Ovary (tissue), 10 donors: ENCODE measurements at places on chromosomes 3 and 15. TPM values are rescaled to one million over a fixed set of nuclear protein-coding genes. Genes with fewer than 3 reads are reported as not detected.

The LSAMP gene
- 4.0 TPM for polyA plus RNA-seq

- DNase-seq, result no peak
These were observed 43.6 kb upstream of the RPL32 start for GRCh38 chr3:12884790-12885582.

The CACNA2D3 gene
- 2.0 TPM for polyA plus RNA-seq

DNA sequence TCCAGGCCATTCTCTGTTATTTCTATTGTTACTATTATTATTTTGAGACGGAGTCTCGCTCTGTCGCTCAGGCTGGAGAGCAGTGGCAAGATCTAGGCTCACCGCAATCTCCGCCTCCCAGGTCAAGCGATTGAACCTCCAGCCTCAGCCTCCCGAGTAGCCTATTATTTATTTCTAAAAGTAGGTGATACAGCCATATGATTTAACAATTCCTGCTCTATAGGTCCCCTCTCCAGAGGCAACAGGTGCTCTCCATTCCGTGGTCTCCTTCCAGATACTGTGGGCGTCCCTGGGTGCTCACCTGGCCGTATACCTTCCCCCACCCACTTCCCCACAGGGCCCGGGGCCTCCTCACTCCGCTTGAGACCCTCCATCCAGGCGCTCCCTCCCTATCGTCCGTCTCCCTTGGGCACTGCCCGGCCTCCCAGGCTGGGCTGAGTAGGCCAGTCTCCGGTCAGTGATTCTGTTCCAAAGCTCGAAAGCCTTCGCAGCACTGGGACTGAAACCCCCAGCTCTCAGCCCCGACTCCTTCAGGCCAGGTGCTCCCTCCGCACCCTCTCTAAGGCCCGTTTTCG, 708 bp upstream of the PTPN23 start:
- DNase-seq, result no peak

- DNase-seq, result no peak
These were observed 49.7 kb upstream of the LIMD1 start for GRCh38 chr3:45544717-45545296.

DNA sequence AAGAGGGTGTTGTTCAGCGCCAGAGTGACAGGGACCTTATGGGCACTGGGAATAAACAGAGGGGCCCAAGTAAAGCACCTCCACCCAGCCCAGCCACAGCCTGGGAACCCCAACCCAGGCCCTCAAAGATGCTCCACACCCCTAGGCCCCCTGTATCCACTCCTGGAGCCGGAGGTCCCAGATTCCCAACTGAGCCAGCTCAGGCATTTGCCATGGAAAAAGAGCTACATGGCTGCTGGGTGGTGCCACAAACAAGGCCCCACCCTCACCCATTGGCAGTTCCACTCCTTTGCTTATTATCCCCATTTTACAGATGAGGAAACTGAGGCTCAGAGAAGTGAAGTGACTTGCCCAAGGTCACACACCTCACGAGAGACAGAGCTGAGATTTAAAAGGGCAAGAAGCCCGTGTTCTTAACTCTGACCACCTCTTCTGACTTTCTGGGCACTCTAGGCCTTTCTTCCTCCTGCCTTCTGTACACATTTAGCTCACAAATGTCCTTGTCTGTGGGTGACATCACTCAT, 16.9 kb downstream of the ANPEP start:
- no peak for DNase-seq

The TNFSF10 gene
- 39.8 TPM for polyA plus RNA-seq

The GADL1 gene
- polyA plus RNA-seq, result 0.22 TPM

- no peak for DNase-seq
These were observed 62.3 kb downstream of the ADAMTS17 start for GRCh38 chr15:100279446-100279845.

The ISL2 gene
- polyA plus RNA-seq, result not detected

DNA sequence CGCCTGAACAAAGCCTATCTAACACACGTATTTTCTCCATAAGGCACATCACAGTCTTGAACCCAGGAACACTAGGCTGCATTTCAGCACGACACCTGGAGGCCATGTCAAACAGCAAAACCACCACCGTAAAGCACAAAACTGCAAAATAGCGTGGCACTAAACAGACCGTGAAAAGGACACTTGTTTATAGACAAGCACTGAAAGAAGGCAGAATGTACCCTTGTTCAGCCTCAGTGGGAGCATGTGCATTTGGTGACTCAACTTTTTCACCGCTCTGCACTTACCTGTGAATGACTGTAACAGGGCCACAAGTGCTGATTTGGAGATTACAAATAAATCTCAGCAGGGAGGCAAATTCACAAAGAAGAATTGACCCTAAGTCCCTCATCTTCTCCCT, 80.8 kb downstream of the ISG20 start:
- DNase-seq, result no peak

- DNase-seq, result no peak
These were observed 36.0 kb downstream of the USP13 start for GRCh38 chr3:179688850-179689249.

The DLEC1 gene
- 1.5 TPM for polyA plus RNA-seq

- no peak for DNase-seq
These were observed 38.4 kb upstream of the CHD2 start for GRCh38 chr15:92861742-92862141.

DNA sequence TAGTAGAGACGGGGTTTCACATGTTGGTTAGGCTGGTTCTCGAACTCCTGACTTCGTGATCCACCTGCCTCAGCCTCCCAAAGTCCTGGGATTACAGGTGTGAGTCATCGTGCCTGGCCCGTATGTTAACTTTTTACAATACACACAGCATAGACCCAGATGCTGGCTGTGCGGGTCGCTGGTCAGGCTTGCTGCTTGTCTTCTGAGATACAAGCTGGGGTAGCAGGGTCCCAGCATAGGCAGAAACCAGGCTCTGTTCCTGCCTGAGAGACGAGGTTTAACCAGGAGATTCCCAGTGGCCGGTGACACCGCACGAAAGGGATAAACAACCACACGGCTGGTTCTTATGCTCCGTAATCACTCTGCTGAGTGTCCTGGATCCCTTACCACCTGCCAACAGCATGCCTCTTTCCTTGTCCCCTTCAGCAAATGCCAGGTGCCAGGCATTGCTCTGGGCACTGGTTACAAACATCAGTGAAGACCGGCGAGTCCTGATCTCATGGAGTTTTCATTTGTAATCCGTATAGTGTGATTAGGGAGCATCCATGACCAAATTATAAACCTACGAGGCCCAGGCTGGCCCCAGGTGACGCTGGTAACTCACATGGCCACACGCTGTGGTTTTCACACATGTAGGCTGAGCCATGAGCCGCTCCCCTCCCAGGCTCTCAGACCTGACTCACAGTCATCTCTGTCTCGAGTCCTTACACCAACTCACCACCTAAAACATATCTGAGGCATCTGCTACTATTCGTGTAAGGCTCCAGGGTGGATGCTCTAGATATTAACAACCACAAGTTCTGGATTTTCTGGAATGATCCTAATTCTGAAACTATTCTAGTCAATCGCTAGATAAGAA, 125.7 kb downstream of the PDZRN3 start:
- no peak for DNase-seq

- DNase-seq, result no peak
These were observed 46.3 kb upstream of the FLNB start for GRCh38 chr3:57961828-57962447.
